ENCODE measurements at places on chromosomes 7 and 10.

GRCh38 chr7:121392277-121393004 is 3.7 kb downstream of the FAM3C start:
- DNase-seq = no peak

DNA sequence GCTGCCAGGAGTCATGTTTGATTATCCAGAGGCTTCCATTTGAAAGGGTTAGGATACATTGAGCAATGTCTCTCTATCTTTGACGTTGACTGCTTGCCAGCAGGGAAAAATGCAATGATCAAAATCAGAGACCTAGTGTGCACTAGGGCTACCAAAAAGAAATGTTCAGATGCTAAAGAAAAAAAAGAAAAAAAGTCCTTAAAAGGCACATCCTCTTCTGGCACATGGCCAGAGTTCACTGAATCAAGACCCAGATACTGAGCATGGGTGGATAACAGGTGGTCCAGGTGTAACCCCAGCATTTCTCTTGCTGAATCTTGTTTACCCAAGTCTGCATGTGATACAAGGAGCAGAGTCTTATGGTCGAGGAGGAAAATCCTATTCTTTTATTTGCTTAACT is 899.3 kb downstream of the SORCS3 start:
- no peak for DNase-seq

GRCh38 chr7:25054819-25055519 is 70.1 kb downstream of the CYCS start:
- no peak for DNase-seq

DNA sequence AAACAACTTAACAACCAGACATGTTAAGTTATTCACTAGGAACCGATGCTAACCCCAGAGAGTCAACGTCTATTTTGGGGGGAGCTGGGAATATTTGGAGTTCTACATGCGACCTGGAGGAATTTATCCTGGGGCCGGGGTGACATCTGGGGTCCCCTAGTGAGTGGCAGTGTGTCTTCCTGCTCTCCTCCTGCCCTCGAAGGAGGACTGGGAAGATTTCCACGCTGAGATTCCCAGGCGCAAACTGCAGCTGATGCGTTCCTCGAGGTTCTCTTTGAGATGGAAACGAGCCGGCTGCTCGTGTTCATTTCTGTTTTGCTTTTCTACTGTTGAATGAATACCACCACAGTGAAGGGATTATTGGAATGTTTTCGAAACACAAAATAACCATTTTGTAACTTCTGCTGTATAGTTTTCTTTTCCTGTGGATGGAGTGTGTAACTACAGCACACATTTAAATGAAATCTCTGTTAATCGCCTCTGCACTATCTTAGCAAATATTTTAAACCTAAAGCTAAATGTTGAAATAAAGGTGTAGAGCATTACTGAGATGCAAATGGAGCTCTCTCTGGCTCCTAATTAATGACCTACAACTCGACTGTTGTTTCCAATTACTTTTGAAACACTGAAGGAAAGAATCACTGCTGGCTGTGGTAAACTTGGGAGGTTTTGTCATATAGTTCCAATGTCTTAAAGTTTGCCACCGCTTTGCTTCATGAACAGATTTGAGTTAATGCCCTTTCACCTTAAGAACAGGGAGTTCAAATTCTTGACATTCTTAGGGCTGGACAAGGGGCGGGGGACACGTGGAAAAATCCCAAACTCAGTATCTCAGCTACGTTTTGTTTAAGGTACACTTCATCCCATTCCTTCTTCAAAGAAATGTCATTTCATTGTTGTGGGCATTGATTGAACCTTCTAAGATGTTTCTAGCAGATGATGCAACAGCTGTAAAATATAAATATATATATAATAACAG is 21.1 kb downstream of the GATA3 start:
- DNase-seq = no peak

DNA sequence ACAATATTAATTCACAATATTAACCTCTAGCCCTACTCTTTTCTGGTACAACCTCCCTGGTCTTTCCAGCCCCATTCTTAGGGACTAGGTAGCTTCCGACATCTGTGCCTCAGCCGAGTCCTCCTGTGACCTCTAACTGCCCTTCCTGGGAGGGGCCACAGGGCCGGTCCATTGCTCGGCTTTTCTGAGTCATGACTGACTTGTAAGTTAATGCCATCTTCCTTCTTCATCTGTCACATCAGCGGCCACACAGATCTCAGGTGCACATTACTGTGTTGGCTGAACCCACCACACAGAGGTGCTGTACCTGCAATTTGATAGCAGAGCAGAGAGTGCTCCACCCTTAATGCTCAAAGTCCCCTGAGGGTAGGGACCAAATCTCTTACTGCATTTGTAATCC is 4.1 kb upstream of the CPA4 start:
- no peak for DNase-seq

DNA sequence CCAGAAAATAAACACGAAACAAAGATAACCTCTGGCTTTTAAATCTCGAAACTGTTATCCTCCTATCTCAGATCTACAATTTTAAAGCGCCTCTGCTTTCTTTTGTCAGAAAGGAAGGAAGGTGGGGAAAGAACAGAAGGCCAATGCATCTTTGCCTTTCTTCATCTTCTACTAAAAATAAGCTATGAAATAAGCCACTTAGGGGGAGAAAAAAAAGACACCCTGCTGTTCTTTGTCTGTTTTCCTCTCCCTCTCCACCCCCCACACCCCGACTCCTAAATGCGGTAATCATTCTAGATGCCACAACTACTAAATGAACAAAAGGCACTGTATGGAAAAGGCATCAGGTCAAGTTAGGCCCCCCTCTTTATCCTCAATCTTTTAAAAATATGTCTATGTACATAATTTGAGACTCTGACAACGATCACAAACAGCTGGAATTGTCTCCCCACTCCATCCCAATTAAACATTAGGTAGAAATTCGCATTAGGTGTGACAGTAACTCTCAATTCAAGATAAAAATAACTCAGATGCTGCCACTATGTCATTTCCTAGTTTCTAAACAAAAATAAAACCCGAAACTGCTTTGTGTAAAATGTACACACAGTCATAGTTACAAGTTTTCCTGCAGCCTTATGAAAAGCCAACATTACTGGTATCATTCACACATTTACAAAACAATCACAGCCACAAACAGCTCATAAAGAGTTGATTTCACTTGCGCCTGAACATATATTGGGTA is 2.4 kb downstream of the UBE2H start:
- no peak for DNase-seq

DNA sequence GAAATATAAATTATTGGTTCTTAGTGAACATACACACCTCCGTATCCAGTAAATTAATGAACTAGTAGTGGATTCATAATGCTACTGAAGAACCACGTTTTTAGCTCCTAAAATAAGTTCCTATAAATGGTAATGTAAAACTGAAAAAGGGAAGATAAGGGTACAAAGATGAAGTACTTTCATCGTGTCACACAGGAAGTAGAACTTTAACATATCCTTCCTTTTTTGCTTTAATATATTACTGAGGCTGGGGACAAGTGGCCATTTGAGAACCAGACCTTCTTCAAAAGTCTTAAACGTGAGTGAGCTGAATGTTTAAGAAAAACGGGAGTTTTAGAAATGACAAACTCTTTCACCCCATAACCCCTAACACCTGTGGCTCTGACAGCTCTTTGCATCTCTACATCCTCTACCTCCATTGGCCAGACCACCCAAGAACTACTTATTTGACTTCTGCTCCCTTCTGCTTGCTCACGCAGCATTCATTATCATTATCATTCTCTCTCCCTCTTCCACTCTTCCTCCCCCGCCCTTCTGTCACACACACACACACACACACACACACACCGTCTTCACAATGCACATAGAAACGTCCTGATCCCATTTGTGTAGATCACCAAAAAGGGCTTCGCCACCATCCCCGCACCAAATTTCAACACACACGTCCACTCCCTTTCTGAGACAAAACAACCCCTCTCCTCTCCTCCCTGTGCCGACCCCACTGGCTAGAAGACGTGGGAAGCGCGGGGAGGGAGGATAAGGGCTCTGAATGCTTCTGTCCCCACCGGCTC is 677 bp downstream of the SKAP2 start:
- DNase-seq = no peak

- no peak for DNase-seq
Measured at GRCh38 chr7:128266883-128267594, 26.0 kb downstream of the LEP start.

DNA sequence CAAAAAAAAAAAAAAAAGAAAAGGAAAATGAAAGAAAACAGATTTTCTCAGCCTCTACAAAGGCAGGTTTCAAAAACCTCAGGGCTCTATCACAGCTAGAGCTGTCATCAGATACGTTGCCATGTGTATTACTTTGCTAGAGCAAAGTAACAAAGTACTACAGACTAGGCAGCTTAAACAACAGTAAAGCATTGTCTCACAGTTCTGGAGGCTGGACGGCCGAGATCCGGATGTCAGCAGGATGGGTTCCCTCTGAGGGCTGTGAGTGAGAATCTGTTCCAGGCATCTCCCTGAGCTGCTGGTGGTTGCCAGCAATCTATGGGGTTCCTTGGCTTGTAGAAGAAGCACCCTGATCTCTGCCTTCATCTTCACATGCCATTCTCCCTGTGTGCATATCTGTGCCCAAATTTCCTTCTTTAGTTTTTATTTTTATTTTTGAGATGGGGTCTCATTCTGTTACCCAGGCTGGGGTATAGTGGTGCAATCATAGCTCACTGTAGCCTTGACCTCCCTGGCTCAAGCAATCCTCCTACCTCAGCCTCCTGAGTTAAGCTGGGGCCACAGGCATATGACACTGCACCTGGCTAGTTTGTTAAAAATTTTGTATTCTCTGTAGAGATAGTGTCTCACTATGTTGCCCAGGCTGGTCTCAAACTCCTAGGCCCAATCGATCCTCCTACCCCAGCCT is 48.9 kb upstream of the KDM7A start:
- DNase-seq = no peak

DNA sequence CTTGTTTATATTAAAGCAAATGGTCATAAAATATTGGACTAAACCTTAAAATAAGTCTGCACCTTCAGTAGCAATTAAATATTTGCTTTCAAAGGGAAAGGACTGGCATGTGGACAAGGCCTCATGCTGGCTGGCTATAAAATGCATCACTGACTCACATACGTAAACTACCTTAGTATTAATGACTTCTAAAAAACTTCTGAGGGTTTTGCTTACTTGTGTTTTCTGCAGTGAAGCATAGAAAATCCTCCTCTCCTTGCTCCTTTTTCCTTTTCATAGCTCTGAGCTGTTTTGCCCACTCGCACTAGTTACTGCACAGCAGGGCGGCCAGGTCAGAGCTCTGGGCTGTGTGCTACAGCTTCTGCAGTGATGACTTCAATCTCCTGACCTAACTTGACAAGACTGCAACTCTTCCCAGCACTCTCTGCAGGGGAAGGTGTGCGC is 82.3 kb downstream of the CUL2 start:
- DNase-seq = no peak

DNA sequence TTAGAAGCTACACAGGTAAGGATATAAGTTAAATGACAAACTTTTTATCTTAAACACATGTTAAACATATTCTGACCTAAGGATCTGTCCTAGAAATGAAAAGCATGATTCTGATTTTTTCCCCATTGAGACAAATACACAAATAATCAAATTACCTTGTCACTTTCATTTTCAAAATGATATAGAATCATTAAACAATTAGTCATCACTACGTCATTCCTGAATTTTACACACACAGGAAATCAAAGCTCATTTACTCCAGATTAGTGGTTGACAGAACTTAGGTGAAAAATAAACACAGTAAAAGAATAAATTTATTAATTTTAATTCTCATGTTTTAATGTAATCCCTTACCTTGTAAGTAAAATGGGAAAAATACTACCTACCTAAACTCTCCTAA is 89.0 kb downstream of the AASS start:
- DNase-seq = no peak

DNA sequence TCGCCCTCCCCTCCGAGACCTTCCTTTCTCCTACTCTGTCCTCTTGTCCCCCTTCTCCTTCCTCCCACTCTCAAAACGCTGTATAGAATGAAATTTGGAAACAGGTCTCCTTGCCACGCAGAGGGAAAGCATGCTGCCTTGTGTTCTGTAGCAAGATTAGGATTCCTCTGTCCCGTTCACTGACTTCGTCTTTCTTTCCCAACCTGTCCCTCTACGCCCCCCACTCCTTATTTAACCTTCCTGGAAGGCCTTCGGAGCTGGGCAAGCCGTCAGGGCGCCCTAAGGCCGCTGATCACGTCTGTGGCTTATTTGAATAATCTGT is 1.3 kb downstream of the HOXA9 start:
- DNase-seq = no peak

GRCh38 chr10:95336702-95337101 is 45.9 kb upstream of the PDLIM1 start:
- no peak for DNase-seq

- DNase-seq = no peak
Measured at GRCh38 chr7:43639858-43640491, 57.1 kb downstream of the STK17A start.

DNA sequence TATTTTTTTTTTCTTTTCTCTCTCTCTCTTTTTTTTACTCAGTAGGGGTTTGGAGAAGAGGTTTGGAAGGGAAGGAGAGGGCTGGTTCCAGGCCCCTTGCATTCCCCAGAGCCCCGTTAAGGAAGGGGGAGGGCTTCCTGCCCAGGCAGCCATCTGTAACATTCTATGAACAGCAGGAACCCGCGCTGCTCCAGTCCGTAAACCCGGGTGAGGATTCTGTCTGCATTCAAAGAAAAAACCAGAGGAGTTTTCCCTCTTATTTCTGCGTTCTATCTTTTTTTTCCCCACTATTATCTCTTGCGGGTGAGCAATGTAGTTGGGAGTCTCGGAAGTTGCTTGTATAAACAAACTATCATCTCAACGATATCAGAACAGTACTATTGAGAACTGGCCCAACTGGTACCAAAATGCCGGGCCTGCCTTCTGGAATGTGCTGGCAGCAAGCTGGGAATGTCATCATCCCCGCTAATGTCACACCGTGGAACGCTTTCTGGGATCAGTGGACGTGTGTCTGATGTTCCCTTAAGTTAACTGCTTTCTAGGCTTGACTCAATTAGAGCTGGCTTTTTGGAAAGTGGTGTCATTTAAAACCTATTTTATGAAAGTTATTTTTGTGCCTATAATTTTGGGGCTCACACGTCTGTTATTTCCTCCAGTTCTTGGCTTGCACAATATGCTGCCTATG is 153.1 kb upstream of the MEOX2 start:
- DNase-seq = no peak

- DNase-seq = no peak
Measured at GRCh38 chr10:69965086-69965485, 87.6 kb upstream of the MACROH2A2 start.

GRCh38 chr7:134477954-134478353 is 19.1 kb upstream of the AKR1B1 start:
- no peak for DNase-seq
